ENCODE measurements at places on chromosomes 6 and 20.

DNA sequence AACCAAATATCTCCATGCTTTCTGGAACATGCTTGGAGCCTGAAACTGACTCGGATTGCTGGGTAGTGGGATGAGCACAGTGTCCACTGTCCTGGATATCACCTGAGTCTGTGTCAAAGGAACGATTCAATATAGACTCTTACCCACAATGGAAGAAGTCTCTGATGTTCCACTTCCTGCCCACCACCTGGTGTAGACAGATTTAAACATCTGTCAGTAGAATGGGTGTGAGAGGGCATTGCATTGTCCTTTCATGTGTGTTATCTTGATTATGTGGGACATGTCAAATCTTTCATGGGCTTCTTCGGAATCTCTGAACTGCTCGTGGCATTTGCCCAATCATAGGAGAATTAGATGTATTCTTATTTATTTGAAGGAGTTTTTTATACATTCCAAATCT, 20.8 kb downstream of the ULBP3 start:
- no peak for DNase-seq

- DNase-seq, result no peak
These were observed 55.4 kb upstream of the GATA5 start for GRCh38 chr20:62531046-62531838.

- no peak for DNase-seq
These were observed 15.9 kb downstream of the OR2A4 start for GRCh38 chr6:131685266-131685780.

- DNase-seq, result no peak
These were observed 33.9 kb upstream of the FBXO9 start for GRCh38 chr6:53031281-53031680.

- peak; percentile 2 for DNase-seq
These were observed 120.0 kb downstream of the SLC16A10 start for GRCh38 chr6:111207141-111207858.

GRCh38 chr6:17476511-17476910, 83.1 kb downstream of the CAP2 start:
- DNase-seq, result no peak

DNA sequence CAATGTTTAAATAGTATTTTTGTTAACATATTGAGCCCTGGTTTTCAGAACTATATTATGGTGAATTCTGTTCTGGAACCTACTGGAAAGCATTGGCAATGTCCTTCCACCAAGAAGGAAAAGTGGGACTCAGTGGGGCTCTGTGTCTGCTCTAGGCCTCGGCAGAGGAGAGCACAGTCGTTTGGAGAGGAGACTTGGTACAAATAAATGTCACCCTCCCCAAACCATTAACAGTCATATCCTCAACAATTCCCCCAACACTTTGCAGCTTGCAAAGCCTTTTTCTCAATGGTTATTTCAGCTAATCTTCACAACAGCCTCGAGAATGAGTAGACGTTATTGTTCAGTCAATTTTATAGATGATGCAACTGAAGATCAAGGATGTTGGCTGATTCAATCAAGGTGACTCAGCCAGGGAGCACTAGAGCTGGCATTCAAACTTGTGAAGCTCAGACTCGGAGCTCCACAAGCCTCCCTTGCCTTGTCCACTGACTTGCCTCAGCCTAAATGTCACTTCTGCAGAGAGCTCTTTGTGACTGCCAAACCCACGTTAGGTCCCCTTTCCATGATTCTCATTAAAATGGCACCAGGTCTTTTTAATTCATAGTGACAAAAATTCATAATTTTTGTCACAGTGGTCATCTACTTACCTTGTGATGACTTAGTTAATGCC, 60.6 kb downstream of the TOX2 start:
- DNase-seq, result peak; percentile 40

GRCh38 chr6:28651161-28651560, 125.5 kb downstream of the GPX5 start:
- DNase-seq, result no peak

DNA sequence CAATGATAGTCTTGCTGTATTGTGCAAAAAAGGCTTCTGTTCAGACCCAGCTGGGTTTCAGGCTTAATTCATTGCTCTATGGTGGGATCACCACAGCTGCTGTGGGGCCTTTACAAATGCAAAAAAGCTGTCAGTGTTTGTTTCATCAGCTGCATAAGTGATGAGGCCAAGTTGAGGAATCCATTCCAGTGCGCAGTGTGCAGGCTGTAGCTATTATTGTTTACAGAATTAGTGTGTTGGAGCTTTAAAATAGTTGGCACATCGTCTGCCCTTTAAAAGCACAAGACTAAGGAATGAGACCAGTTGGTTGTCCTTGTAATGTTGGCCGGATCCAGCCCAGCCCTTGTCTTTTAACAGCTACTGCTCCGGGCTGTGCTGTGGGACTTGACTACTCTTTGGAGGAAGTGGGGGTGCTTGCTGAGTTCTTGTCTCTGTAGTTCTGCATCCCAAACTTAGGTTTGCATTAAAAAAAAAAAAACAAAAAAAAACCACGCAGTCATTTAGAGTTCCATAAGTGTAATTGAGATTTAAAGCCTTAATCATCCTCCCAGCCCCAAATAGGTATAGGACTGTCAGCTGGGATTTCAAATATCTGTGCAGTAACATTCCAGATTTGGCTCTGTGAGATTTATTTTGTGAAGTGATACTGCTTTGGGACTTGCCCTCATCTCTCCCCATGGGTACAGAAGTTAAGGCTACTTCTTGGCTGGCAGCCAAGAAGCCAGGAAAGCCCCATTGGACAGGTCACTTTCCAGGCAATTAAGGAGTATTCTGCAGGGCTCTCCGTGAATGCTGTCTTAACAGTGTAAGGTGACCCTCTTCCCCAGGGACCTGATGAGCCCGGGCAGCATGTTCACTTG, 19.3 kb downstream of the JARID2 start:
- no peak for DNase-seq

GRCh38 chr20:21240394-21240793, 62.7 kb upstream of the XRN2 start:
- DNase-seq, result no peak

DNA sequence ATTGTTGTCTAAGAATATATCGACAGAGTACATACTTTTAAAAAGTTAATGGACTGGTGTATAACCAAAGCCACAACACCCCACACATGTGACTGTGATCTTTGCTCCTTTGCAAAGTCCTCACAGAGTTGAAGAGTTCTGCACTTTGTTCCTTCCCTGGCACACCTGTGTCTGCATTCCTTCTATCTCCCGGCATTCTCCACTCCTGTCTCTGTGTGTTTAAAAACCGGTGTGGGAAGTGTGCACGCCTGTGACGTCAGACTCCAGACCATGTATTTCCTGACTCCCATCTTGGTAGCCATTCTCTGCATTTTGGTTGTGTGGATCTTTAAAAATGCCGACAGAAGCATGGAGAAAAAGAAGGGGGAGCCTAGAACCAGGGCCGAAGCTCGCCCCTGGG, at the start of gene IYD:
Gene IYD (plus strand): TSS at position 251 of the 400 bp plus-strand sequence. CDS start 20 bp downstream, at position 271.
- no peak for DNase-seq

DNA sequence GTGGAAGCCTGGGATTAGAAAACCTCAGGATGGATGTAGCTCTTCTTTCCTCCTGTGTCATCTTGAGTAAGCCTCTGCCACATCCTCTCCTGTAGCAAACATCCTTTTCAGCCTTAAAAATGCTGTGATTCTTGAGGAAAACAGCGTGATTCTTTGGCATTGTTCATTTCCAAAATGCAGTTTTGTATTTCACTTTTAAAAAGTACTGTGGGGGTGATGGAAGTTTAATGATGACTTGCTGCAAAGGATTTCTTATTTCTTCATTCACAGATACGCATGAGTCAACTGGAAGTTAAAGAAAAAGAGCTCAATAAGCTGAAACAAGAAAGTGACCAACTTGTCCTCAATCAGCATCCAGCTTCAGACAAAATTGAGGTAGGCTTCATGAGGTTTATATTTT, 23.9 kb upstream of the SNRNP48 start:
- DNase-seq, result no peak

GRCh38 chr6:57303931-57304681, 13.3 kb upstream of the PRIM2 start:
- DNase-seq, result no peak

GRCh38 chr6:137216875-137217553, 2.2 kb downstream of the IFNGR1 start:
- peak; percentile 10 for DNase-seq

DNA sequence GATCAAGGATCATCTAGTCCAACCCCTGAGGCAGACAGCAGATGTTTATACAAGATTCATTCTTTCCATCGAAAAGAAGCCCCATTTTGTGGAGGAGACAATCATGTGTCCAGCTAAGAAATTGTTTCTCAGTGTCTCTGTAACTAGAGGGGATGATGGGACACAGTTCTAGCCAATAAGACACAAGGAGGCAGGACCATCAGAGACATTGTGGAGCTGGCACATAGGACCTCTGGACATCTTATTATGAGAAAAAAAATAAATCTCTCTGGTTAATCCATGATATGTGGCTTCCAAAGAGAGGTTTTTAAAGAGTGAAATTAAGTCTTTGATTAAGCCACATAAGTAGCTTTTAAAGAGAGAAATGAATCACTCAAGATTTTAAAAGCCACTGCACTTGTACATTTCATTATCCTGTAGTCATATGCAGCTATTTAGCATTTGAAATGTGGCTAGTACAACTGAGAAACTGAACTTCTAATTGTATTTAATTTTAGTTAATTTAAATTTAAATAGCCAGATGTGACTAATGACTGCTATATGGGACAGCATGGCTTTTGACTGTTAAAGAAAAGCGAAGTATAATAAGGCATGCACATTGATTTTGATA, 176.8 kb downstream of the TASP1 start:
- no peak for DNase-seq

DNA sequence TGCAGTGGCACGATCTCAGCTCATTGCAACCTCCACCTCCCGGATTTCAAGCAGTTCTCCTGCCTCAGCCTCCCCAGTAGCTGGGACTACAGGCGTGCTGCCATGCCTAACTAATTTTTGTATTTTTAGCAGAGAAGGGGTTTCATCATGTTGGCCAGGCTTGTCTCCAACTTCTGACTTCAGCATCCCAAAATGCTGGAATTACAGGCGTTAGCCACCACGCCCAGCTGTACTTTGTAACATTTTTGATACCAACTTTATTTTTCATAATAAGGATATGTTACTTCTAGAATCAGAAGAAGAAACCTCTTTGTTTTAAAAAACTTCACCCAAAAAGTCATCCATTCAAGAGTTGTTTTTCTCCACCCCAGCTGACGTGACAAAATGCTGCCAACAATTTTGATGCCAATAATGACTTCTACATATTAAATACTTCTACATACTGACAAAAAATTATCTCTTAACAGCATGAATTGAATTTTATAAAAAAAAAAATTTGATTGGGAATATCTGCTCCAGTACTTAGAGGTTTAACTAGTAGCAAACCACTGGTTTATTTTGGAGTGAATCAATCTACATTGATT, 22.5 kb upstream of the PRIM2 start:
- no peak for DNase-seq

DNA sequence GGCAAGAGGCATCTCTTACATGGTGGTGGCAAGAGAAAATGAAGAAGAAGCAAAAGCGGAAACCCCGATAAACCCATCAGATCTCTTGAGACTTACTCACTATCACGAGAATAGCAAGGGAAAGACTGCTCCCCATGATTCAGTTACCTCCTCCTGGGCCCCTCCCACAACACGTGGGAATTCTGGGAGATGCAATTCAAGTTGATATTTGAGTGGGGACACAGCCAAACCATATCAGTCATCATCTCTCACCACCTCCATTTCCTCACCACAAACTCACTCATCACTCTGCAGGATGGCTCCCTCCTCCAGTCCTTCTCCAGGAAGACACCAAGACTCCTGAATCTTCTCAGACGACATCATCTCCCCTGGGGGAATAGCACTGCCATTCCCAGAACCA, 25.8 kb upstream of the SLC16A10 start:
- peak; percentile 75 for DNase-seq

DNA sequence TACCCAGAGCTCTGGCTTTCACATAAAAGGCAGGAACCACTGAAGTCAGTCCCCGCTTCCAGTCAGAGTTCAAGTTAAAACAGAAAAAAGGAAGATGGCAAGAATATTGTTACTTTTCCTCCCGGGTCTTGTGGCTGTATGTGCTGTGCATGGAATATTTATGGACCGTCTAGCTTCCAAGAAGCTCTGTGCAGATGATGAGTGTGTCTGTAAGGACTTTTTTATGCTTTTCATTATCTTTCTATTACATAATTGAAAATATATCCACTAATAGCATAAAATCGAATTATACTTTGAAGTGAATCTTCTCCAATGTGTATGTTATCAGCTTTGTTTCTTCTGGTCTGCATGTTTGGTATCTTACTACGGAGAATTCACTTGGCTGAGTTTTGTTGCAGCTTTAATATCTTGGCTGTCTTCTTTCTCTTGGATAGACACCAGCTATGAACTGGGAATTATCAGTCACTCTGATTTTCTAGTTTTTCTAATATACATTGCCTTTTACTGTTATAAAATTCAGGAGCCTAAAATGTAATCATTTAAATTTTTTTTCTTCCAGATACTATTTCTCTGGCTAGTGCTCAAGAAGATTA, at the start of gene OTOR:
Gene OTOR (plus strand): TSS at position 51 of the 593 bp plus-strand sequence. CDS start 44 bp downstream, at position 95.
- no peak for DNase-seq

DNA sequence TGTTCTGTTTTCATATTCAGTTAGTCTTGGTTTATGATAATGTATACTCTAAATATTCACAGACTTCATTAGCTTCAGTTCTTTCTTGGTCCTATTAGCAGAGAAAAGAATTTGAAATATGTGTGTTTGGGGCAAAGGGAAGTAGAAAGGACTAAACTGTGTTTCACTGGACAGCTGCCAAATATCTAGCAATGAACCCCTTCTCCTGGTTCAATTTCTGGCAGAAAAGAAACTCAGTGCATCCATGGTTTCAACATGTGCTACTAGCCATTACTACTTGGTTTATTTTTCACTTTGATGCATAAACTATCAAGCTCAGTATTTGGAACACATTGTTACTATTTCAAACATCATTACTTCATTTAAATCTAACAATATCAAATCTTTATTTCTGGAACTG, 43.6 kb downstream of the FBXL4 start:
- no peak for DNase-seq

GRCh38 chr20:13231031-13231752, 10.1 kb downstream of the ISM1 start:
- peak; percentile 93 for DNase-seq

- DNase-seq, result no peak
These were observed 61.1 kb downstream of the FAM217A start for GRCh38 chr6:4017834-4018170.

- DNase-seq, result no peak
These were observed 136.9 kb upstream of the SLC22A16 start for GRCh38 chr6:110613356-110613755.

DNA sequence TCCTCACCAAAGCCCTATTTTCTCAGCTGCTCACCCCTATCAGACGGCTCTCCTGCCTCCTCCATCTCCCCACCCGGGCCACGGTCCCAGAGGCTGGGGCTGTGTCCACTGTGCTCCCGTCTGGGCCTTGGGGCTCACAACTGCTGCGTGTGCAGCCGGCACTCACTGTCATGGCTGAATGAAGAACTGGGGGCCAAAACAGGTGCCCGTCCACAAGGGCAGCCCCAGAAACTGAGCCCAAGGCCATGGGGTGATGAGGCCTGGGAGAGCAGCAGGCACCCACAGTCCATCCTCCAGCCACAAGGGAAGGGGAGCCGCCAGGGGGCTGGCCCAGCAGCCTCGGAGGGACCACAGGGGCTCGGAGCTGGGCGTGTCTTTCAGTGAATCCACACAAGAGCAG, 159.5 kb downstream of the DLL1 start:
- no peak for DNase-seq
